ENCODE measurements at places on chromosomes 5 and 9.

GRCh38 chr9:34230556-34230955, 51.7 kb downstream of the UBAP1 start:
- DNase-seq = no peak

GRCh38 chr5:7330256-7330655, 65.7 kb upstream of the ADCY2 start:
- DNase-seq = no peak

GRCh38 chr5:143923634-143924266, 111.8 kb downstream of the HMHB1 start:
- DNase-seq = no peak

DNA sequence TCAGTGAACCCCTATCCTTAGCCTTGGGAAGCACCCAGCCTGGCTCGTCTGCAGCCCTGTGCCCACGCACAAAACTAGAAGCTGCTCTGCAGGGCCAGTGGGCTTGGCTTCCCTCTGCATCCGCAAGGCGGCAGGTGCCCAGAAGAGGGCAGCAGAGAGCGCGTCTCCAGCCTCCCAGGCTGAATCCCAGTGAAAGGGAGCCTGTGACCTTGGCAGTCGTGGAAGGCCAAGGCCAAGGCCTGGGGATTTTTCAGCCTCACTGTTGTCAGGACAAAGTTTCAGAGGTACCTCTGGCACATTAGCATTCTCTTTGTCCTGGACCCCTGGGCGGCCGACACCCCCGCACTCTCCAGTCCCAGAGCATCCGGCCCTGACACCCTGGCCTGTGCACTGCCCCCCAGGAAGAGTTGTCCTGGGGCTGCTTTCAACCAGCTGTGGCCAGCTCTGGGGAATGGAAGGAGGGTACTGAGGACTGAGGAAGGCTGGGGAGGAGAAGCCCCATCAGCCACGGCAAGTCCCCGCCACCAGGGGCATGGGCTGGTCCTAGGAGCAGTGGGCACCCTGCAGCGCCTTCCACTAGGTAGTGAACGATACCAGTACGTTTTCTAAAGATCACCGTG, 63.6 kb upstream of the IL17B start:
- no peak for DNase-seq

- DNase-seq = no peak
These were observed 16.1 kb downstream of the SLC45A2 start for GRCh38 chr5:33968211-33969005.

DNA sequence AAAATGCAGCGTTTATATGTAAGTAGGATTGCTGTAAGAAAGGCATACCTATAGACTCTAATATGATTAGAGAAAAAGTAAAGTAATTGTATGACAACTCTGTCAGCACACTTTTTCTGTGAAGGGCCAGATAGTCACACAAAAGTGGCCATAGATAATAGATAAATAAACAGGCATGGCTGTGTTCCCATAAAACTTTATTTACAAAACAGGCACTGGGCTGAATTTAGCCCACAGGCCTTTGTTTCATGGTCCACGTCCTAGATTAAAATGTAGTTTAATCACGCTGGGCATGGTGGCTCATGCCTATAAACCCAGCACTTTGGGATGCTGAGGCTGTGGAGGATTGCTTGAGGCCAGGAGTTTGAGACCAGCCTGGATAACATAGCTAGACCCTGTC, 8.7 kb upstream of the TXNDC8 start:
- DNase-seq = no peak

DNA sequence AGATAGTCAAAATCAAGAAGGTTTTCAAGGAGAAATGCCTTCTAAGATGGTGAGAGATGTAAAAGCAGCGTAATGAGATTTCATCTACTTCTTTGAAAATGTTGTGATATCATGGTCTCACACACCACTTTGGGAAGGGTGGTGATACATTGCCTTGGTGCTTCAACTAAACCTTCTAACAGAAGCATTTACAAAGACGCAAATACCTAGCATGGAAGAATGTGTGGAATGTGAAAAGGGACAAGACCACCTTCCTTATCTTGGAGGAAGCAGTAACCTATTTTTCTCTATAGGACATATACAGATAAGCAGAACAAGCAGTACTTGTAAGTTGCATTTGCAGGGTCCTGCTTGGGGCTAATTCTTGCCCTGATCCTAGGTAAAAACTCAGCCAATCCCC, 38.8 kb downstream of the PCA3 start:
- no peak for DNase-seq

GRCh38 chr5:87946271-87946670, 322.4 kb downstream of the TMEM161B start:
- no peak for DNase-seq

- DNase-seq = no peak
These were observed 163.1 kb downstream of the IZUMO3 start for GRCh38 chr9:24382566-24382965.

GRCh38 chr5:120055858-120056257, 408.2 kb upstream of the PRR16 start:
- DNase-seq = peak; percentile 6

- DNase-seq = no peak
These were observed 38.3 kb downstream of the TMEFF1 start for GRCh38 chr9:100511205-100511604.

DNA sequence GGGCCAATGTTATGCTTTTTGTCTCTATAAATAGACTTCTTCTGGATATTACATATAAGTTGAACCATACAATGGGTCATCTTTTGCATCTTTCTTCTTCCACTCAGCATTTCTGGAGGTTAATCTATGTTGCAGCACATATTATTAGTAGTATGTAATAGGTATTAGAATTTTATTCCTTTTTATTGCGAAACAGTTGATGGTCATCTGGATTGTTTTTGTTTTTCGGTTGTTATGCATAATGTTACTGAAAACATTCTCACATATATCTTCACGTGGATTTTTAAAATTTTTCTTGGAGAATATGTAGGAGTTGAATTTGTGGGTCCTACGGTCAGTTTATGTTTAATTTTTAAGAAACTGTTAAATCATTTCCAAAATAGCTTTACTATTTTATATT, 466.8 kb downstream of the SLCO4C1 start:
- DNase-seq = no peak

DNA sequence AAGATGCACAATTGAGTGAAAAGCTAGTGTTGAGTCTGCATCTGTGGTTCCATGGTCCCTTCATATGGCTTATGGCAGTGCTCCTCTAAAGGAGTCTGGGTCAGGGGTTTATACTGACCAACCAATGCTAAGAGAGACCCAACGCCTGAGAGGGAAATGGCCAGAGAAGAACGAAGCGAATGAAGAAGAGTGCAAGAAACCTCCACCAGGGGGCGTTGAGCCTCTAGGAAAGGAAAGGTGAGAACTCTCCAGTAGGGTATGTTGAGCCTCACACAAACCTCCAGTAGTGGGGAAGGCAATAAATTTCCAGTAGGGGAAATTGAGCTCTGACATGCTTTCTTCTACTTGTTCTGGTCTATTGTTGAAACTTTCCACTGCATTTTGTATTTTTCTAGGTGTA, 470.6 kb downstream of the PRDM9 start:
- DNase-seq = no peak

DNA sequence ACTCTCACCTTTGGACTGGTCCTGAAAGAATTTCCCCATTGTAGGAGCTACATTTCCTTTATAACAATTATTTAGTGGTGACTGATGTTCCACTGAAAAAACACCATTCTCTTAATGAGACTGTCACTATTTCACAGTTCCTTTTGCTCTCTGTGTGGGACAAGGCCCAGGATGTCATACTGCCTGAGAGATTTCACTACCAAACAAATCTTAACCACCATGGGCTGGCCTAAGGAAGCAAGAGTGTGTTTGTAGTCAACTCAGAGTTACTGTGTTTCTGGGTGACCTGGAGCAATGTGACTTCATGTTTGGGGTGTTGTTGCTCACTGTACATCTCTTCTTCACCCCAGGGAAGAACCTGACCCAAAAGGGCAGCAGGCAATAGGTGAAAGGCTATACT, 50.1 kb upstream of the ZNF608 start:
- no peak for DNase-seq

DNA sequence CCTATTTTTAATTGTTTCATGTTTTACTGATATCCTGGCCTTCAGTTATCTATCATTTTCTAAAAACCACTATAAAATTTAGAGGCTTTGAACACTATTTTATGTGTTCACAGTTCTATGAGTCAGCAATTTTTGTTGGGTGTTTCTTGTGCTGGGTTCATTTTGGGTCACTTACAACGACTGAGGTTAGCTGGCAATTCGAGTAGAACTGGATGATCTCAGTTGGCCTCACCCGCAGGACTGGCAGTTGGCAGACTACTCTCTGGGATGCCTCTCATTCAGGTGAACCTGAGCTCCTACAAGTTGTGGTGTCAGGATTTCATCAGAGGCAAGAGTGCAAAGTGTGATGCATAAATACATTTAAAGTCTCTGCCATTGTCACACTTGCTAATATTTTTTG, 151.0 kb upstream of the PAPPA start:
- peak; percentile 66 for DNase-seq

GRCh38 chr9:35923927-35924763, 14.9 kb downstream of the SPAAR start:
- peak; percentile 95 for DNase-seq

DNA sequence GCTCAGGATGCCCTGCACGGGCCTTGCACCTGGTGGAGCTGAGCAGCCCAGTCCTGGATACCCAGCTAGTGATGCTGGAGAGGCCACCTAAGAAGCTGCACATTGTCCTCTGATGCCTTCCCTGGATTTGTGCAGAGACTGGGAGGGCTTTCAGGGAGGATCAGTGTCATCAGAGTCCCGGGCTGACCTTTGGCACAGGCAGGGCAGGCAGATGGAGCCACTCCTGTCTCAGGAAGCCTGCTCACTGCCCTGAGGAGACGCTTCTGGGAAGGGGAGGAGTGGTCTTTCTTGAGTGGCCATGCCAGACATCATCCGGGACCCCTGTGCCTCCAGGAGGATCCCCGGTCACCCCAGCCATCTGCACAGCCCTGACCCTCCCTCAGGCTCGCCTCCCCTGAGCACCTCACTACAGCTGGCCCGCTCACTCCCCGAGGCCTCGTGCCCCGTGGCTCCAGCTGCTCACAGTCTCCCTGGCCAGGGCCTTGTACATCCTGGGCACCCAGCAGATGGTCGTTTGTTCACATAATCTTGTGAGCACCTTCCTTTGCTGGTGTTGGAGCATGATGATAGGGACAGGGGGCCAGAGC, 47.2 kb upstream of the FCN2 start:
- DNase-seq = no peak

DNA sequence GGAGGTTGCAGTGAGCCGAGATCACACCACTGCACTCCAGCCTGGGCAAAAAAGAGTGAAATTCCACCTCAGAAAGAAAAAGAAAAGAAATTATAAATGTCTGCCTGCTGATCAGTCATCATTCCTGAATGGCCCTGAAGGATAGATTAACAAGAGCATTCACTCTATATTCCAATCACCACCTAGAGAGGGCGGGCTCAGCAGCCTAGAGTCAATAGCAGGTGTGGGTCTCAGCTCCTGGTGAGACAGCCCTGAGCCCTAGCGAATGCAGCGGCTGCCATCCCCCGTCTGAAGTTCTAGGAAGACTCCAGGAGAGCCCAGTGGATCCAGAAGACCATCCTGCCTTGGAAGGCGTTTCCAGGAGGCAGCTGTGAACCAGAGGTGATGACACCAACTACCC, 12.0 kb downstream of the FBP1 start:
- no peak for DNase-seq

GRCh38 chr9:6109986-6110385, 94.6 kb upstream of the RANBP6 start:
- no peak for DNase-seq

- DNase-seq = peak; percentile 19
These were observed 165.2 kb downstream of the FRMD3 start for GRCh38 chr9:83372957-83373356.

DNA sequence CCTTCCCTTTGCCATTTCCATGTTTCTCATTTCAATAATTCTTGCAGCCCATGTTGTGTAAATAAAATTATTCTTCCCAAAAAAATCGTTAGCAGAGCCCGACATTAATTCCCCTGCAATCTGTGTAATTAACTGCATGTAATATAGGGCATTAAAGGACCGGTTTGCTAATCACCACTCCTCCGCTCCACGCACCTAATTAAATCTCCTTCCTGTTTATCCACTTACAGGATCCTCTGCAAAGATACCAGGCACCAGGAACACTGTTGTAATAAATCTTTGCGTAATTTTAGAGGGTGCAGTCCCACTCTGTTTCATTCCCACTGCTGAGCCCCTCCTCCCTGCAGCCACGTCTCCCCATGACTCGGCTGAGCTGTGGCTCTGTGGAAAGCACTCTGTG, 105.0 kb upstream of the PPP1R26 start:
- no peak for DNase-seq

GRCh38 chr9:75210215-75210614, 121.9 kb downstream of the OSTF1 start:
- no peak for DNase-seq

DNA sequence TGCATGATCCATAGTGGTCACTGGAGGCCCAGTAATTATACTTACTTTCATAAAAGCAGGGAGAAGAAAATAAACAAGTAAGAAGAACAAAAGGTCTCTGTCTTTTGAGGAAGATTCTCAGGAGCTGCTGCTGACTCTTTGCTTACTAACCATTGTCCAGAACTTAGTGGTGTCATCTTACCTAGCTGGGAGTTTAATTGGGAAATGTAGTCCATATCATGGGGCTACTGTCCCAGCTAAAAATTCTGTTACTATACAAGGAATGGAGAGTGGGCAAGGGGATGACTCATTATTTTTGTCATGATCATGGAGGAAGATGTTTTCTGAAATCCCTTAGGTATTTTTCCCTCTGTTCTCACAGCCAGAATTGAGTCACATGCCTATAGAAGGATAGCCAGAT, 639.3 kb downstream of the MTRR start:
- DNase-seq = no peak

DNA sequence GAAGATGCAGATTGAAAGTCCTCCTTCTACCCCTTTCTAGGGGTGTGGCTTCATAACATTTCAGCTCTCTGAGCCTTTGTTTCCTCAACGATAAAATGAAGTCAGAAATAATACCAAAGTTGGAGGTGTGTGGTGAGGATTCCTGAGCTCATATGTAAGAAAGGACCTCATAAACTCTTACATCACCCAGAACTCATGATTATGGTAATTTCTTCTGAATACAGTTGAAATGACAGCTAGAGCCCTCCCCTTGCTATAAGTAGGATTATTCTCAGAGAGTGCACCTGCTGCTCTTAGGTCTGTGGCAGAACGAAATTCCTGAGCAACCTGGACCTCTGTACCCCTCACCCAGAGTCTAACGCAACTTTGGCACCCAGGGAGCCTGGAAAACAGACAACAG, 291.4 kb upstream of the KLF4 start:
- DNase-seq = no peak

GRCh38 chr5:4628645-4629385, 511.3 kb upstream of the ADAMTS16 start:
- DNase-seq = no peak

GRCh38 chr9:105187781-105188180, 56.7 kb upstream of the SLC44A1 start:
- no peak for DNase-seq

Measured in epithelial cell of proximal tubule (primary cell).